ENCODE measurements at places on chromosomes 12 and 14. TPM values are rescaled to one million over a fixed set of nuclear protein-coding genes. Genes with fewer than 3 reads are reported as not detected.

DNA sequence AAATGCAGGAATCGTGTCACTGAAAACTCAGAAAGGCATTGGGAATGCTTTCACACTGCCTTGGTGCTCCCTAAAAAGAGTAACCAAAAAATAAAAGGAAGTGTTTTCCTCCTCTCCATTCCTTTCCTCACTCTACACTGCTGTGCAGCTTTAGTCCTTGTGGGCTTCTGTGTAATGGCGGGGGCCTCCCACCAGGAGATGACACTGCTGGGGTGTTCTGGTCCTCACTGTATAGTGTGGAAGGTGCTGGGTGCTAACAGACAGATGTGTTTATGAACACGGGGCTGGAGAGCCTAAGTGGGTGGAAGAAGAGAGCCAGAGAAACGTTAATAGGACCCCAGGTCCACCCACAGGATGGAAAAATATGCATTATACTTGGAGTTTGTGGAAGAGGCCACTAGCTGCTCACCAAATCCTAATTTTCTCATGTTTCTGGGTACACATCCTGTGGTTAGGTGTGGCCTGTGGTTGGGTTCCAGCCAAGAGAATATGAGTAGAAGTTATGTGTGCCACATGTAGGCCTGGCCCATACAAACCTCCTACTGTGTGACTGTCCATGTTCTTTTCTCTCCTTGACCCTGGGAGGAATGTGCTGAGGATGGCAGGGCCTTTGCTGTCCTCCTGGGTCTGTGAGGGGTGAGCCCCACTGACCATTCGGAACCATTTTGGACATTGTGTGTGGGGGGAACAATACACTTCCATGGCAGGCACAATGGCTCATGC, 14.0 kb upstream of the C1S start:
- H3K27ac ChIP-seq, result no peak overlapping the region
- no peaks in the 10 kb centered on the region for H3K36me3 ChIP-seq
- H3K4me3 ChIP-seq, result no peak overlapping the region
- H3K27me3 ChIP-seq, result peaks cover 3% of the 10 kb centered on the region
- H3K4me1 ChIP-seq, result no peaks in the 10 kb centered on the region
- DNase-seq, result no peak

GRCh38 chr12:29152981-29153630, 4.0 kb downstream of the FAR2 start:
- H3K4me1 ChIP-seq, result peaks cover 23% of the 10 kb centered on the region

EGLN3 gene
- total RNA-seq, result 24.5 TPM

- H3K4me1 ChIP-seq, result peaks cover 17% of the 10 kb centered on the region
- H3K4me3 ChIP-seq, result no peak overlapping the region
- no peak overlapping the region for H3K27ac ChIP-seq
- H3K36me3 ChIP-seq, result peaks cover 12% of the 10 kb centered on the region
- H3K27me3 ChIP-seq, result no peaks in the 10 kb centered on the region
- peak; percentile 27 for DNase-seq
These were observed 3.2 kb downstream of the SNAPC1 start for GRCh38 chr14:61765225-61765943.

DNA sequence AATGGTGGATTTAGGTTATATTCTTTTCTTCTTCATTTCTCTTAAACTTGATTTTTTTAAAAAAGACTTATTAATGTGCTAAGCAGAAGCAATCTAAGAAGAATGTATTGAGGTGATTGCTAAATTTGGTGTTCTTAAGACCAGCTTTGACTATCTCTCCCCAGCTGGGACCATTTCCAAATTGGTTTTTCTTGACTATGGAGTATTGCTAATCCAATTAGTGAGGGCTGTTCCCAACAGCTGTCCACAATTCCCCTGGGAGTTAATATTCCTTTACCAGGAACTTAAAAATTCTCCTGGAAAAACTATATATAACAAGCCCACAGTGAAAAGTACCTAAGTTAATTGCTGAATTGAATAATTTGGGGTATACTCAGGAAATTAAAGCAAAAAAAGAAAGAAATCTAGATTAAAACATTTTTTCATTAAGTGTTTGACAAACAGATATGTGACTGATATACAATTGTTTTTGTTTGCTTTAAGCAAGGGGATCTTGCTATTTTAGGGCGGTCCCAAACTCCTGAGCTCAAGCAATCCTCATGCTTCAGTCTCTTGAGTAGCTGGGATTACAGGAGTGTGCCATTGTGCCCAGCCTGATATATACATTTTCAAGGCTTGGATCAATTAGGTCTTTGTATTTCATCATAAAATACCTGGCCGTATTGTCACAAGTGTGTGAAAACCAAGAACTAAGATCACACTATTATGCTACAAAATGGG, 105.0 kb downstream of the FAR2 start:
- H3K27ac ChIP-seq, result no peak overlapping the region
- no peaks in the 10 kb centered on the region for H3K27me3 ChIP-seq
- no peaks in the 10 kb centered on the region for H3K36me3 ChIP-seq

C2CD5 gene
- 14.7 TPM for total RNA-seq

DNA sequence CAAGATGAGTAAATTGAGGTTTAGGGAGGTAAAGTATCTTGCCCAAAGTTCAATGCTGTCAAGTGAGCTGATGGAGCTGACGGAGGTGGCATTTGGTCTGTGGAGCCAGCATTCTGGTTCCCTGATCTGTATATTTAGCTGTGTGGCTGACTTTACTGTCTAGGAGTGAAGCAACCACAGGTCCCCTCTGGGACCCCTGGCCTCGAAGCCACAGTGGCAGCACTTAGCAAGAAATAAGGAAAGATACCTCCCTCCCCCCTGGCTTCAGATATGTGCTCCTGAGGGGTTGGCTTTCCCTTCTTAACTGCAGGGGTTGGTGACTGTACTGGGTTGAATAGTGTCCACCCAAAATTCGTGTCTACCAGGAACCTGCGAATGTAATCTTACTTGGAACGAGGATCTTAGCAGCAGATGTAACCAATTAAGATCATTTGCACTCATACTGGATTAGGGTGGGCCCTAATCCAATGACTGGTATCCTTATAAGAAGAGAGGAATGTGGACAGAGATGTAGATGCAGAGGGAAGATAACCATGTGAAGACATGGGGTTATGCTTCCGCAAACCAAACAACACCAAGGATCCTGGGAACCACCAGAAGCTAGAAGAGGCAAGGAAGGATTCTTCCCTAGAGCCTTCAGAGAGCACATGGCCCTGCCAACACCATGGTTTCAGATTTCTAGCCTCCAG, 2.0 kb upstream of the ACVR1B start:
- DNase-seq, result no peak
- H3K36me3 ChIP-seq, result no peaks in the 10 kb centered on the region
- no peak overlapping the region for H3K4me3 ChIP-seq

ING4 gene
- 34.8 TPM for total RNA-seq

DNA sequence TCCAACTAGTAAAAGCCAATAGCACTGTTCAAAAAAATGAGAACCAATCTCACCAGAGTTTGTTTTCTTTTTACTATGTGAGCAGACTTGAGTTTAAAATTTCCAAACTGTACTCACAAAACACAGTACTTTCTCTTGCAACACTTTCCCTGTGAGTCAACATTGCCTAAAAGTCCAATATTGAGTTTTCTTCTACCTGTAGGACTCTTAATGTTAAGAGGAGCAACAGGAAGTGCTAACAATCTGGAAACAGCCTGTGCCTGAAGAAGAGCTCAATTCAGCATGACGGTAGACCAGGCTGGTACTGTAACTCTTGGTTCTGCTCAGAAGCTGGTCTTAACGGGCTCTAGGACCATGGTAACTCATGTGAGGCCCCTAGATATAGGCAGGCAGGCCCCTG, 144.3 kb downstream of the MED13L start:
- H3K36me3 ChIP-seq, result no peaks in the 10 kb centered on the region
- H3K27me3 ChIP-seq, result no peaks in the 10 kb centered on the region
- H3K4me1 ChIP-seq, result peaks cover 43% of the 10 kb centered on the region
- H3K27ac ChIP-seq, result no peak overlapping the region
- no peak for DNase-seq
- H3K4me3 ChIP-seq, result no peak overlapping the region

GPR65 gene
- 0.50 TPM for total RNA-seq

FERMT2 gene
- total RNA-seq, result 364 TPM

DNA sequence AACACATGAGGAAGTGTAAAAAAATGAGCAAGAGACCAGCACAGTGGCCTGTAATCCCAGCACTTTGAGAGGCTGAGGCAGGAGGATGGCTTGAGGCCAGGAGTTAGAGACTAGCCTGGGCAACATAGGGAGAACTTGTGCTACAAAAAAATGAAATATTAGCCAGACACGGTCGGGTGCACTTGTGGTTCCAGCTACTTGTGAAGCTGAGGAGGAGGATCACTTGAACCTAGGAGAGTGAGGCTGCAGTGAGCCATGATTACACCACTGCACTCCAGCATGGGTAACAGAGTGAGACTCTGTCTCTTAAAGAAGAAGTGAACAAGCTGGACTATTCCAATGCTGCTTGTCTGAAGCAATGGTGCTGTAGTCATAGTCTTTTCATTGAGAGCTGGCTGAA, 36.3 kb upstream of the MAP3K9 start:
- no peak for DNase-seq
- no peak overlapping the region for H3K4me3 ChIP-seq
- no peak overlapping the region for H3K27ac ChIP-seq
- H3K27me3 ChIP-seq, result no peaks in the 10 kb centered on the region
- no peaks in the 10 kb centered on the region for H3K4me1 ChIP-seq

DNA sequence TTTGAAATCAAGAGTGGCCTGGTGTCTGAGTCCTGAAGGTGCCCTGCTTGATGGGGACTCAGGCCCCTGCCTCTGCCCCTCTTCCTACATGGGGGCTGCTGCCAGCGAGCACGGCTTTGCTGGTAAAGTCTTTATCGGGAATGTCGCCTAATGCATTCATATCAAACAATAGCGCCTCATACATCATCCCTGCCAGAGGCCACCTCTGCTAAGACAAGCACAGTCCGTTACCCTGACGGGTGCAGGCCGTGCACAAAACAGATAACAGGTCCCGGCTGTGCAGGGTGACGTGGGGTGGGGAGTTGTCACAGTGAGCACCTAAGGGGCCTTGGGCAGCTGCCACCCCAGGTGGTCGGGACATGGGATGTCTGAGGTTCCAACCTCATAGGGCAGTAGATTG, 68.4 kb upstream of the FAM222A start:
- H3K27ac ChIP-seq, result no peak overlapping the region
- H3K27me3 ChIP-seq, result peaks cover 37% of the 10 kb centered on the region
- H3K4me3 ChIP-seq, result no peak overlapping the region
- DNase-seq, result no peak
- H3K36me3 ChIP-seq, result no peaks in the 10 kb centered on the region

DNA sequence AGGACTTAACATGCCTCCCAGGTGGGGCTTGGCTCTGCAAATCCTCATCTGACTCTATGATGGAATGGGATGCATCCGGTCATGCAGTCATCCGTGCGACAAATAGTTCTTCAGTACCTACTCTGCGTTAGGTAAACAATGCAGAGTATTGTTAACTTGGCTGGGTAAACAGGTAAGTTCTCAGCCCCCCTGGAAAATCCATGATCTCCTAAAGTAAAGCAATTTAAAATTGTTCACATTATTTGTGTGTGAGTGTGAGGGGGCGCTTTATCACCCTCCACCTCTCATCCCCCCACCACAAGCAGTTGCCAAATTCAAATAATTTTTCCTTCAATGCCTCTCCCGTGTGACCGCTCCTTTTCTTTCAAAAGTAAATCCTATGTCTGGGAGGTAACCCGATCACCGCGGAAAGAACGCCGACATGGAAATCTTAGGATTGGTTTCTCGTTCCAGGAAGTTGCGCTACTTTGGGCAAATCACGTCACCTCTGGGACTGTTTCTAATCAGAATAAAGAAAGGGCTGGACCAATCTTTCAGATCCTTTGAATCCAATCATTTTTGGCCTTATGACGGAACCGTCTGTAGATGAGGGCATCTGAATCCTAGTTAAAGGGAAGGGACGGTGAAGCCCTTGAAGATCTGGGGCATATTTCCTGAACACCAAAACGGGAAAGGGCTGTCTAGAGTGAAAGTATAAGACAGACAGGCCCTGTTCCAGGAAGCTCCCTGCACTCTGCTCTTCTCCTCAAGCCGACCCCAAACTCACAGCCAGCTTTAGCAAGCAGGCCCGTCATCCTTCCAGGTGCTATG, 44.0 kb upstream of the SINHCAF start:
- H3K27me3 ChIP-seq, result no peaks in the 10 kb centered on the region
- no peak overlapping the region for H3K4me3 ChIP-seq
- no peak overlapping the region for H3K27ac ChIP-seq
- no peaks in the 10 kb centered on the region for H3K36me3 ChIP-seq
- H3K4me1 ChIP-seq, result peaks cover 3% of the 10 kb centered on the region
- peak; percentile 31 for DNase-seq

Measured in astrocyte (in vitro differentiated cells and primary cell).